ENCODE measurements at places on chromosomes 3 and 15.

DNA sequence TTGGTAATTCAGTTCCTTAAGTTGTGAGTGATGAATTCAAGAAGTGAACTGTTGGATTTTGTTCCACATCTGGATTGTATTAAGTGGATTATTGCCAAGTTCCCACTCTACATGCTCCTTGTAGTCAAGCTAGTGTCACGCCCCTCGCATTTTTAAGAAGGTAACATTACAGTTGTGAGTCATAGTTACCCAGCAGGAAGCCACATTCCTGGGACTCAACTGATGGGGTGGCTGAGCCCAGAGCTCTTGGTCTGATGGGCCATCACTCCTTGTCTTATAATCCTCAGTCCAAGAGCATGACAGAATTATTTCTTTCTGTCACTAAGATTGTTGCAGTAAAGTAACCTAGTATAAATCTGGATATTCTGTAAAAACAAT, 102.7 kb downstream of the PTPRG start:
- DNase-seq, result no peak

DNA sequence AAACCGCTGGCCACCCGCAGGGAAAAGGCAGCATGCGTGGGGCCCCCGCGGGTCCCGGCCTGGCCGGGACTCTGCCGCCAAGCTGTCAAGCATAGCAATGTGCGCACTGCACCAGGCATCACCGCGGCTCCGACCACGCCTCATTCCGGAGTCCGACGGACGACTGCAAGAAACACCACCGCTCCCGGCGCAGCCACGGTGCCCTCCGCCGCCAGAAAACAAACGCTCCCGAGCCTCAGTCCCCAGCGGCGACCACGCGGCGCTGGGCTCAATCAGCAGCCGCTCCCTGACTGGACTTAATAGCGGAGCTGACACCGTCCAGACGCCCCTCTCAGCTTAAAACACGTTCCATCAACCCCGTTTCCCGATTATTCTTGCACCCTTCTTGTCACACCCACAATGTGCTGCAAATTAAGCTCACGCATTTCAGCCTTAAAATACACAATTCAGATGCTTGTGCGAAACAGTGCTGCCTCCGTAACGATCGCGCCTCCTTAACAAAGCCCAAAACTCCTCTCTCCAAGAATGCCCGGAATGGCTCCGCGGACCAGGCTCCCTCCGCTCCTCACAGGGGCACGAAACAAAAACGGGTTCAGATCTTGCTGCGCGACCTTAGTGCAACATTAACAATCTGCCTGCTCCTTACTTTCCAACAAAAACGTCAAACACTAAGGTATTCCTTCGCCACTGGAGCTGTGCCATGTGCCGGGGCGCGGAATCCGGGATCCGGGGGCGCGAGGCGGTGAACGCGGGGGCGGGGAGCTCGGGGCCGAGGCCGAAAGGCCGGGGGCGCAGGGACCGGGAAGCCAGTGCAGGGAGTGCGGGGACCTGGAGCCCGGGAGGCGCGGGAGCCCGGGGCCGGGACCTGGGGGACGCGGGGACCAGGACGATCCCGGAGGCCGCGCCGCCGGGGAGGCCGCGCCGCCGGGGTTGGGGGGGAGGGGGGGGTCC, 655 bp downstream of the CYFIP1 start:
- DNase-seq, result no peak

- no peak for DNase-seq
These were observed 66.8 kb upstream of the BLM start for GRCh38 chr15:90650117-90650955.

GRCh38 chr3:64456674-64457073, 231.1 kb downstream of the ADAMTS9 start:
- no peak for DNase-seq

DNA sequence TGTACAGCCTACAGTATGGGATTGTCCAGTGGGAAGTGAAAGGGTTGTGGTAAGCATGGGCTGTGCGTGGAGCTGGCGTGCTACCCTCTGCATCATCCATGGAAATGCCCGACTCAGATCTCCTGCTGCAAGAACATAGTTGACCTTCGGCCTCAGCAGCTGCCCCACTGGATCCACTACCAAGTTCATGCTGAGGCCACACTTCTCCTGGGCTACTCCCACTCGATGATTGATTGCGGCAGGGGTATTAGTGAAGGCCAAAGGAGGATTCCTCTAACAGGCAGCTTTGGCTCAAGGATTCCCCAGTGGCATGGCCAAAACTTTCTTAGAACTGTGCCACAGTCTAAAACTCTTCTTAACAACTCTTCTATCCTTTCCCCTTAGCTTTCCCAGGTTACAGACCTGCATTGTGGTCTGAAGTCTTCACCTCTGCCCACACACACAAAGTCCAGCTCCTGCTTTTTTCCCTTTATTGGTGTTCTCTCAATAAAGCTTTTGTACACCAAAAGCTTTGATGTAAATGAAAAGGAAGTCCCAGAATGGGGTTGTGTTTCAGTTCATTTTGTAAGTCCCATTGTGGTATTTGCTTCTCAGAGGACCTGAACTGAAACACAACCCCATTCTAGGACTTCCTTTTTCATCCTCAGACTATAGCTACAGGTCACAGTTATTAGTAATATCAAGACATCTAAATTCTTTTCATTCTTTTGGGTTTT, 4.9 kb upstream of the TBC1D5 start:
- no peak for DNase-seq

All from CD4-positive, alpha-beta T cell treated with Interferon gamma for 1 hour (primary cell).